ENCODE measurements at places on chromosomes 2 and 18.

DNA sequence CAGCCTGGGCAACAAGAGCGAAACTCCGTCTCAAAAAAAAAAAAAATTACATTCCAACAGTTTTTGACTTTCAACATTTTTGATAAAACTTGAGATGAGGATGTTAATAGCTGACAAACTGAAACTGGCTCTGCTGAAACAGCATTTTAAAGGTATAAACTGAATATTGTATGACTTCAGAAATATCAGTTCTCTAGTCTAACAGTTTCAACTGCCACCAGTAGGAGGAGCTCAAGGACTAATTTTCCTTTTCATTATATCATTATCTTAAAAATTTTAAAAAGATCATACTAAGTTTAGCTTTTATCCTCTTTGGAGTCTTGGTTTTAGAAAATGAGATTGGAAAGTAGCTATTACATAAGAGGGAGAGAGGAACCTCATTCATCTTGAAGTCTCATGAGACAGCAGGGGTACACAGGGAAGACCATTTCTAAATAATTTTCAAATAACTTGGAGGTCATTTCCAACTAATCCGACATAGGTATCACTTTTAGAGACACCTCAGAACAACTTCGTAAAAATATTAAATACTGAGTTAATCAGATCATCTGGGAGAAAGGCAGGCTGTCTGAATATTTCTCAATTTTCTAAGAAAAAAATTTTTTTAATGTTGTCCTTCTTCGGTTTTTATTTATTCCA is 37.6 kb upstream of the MCM6 start:
- peak; percentile 55 for DNase-seq

DNA sequence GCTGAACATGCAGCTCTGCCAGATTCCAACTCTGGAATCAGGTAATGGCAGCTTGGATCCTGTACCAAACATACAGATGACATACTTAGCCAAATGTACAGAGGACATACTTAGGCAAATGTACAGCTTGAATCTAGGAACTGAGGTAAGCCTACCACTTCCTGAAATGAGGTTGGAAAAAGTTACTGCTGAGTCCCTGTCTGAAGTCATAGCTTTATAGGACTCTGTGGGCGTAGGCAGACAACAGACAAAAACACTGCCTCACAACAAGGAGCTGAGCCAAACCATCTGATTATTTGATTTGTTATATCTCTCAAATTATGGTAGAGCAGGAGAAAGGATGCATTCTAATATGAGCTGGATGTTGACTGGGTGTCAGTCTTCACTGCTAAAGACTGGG is 290.2 kb upstream of the TCF4 start:
- no peak for DNase-seq

DNA sequence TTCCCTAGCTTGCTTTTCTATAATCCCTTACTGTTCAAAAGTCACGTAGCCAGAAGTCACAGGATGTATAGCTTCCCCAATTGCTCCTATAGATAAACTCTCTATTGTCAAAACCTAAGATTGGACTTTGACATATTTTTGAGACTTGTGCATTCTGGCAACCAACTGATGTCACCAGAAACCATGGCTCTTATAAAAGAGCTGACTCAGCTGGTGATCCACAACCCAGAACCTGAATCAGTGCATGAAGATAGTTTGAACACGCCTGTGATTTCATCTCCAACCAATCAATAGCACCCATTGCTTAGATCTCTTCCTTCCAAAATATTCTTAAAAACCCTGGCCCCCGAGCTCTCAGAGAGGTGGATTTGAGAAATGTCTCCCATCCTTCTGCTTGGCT is 639.9 kb upstream of the PIK3C3 start:
- DNase-seq, result no peak

DNA sequence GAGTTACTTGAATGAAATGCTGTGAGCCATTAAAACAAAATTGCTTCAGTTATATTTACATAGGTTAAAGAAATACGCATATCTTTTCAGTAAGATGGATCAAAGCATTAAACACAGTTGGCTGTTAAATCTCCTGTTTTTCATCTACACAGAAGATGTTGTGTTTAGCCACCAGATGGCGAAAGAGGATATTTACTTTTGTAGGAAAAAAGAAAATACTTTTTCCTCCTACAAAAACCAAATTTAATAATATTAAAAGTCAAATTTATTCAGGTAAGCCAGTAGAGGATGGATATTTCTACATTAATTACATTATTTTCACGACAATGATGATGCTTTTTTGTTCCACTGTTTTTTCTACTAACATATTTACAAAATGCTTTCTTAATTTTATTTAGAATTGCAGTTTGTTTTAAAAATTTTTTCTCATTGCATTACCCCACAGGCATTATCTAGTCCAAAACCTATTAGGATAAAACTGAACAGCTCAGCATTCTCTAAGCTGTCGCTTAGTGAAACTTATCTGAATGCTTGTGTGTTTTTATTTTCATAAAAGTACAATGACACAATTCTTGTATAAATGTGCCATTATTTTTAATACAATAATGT is 173.7 kb downstream of the ASXL3 start:
- no peak for DNase-seq

- DNase-seq, result no peak
Measured at GRCh38 chr2:24435391-24436316, 55.4 kb upstream of the NCOA1 start.
